ENCODE measurements at places on chromosomes 3 and 15.
A peak's percentile ranks its signal among the peaks of the same experiment; 100 is the strongest.

DNA sequence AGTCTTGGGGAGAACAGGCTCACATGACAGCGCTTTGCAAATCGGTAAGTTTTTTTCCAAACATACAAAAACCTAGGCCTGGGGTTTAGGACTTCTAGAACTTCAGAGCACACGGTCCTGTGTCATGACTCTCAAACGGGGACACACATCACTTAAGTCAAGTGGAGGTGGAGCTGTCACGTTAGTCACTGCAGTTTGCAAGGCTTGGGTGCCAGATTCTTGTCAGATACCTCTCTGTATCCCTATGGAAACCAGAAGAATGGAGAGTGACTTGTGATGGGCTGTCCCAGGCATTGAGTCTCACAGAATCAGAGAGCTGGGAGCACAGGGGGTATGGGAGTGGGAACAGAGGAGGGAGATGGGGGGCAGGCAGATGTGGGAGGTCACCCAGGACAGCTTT is 64.8 kb downstream of the DUT start:
- DNase-seq: no peak

- DNase-seq: no peak
Measured at GRCh38 chr3:190038050-190038933, 82.4 kb downstream of the P3H2 start.

DNA sequence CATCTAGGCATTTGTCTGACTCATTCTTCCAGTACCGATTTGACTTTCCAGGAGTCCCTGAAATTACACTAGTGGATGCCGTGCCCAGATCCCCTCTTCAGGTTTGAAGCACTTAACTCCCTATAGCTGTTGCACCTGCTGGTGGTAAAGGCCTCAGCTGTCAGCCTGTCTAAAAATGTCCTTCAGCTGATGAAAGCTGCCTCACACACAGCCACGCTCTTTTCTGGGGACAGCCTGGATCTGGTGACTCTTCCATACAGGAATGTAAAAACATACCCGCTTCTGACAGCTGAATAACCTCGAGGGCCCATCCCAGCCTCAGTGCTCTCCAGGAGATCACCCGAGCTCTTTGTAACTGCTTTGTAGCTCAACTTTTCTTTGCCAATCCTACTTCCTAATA is 534.1 kb upstream of the GRM7 start:
- no peak for DNase-seq

GRCh38 chr15:56774356-56774755 is 41.0 kb upstream of the ZNF280D start:
- DNase-seq: no peak

DNA sequence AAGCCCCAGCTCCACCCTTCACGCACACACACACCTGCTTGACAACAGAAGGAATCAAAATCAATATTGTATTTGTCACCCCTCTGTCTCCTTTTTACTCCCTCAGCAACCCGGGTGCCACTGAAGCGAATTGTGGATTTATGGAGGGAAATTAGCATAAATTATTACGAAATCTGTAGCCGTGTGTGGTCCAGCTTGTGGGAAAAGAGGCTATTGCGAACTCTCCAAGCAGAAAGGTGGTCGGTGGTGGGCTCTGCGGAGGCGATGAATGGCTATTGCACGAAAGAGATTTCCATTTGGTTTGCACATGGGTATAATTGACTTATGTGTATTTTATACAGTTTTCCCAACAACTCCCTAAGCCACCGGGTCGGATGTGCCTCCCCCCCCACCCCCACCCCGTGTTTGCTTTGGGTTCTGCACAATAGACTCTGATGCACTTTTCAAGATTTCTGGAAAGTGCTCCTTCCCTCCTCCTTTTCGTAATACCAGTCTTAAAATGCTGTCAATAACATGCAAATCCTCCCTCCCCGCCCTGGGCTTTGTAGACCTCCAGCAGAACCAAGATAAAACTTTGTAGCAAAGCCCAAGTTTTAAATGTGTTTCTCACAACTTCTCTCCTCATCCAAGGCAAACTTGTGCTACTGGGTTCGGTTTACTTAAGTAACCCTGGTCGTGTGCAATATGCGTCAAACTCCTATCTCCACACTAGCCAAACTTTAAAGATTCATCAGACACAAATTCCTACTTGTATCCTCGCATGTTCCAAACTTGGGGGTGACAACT is 3.1 kb upstream of the FOXB1 start:
- no peak for DNase-seq

DNA sequence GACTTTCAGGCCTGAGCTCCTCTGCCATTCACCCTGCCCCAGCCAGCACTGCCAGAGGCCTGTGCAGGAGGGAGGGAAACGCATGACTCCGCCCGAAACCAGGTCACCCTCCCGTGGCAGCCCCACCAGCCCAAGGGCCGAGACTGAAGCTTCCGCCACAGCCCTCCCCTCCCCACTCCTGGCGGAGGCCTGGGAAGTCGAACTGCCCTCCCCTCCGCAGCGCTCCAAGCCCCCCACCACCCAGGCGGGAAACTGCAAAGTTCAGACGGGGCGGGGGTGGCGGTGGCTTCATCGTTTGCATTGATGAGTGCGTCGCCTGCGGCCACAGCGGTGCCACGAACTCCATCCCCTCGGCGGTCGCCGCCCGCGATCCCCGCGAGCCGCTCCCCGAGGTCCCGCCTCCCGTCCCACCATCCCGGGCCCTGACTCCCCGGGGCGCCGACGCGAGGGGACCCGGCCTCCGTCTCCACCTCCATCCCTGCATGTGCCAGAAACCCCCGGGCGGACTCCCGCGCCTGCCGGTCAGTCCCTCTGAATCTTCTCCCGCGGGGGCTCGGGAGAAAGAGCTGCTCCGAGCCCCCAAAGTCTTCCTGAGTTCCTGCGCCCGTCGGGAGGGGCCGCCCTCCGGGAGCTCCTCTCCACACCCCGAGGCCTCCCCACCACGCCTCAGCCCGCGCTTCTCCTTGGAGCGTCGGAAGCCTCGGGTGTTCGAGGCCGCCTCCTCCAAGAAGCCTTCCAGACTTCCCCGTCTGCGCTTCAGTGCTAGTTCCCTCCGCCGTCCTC is 698 bp downstream of the MELTF start:
- no peak for DNase-seq

DNA sequence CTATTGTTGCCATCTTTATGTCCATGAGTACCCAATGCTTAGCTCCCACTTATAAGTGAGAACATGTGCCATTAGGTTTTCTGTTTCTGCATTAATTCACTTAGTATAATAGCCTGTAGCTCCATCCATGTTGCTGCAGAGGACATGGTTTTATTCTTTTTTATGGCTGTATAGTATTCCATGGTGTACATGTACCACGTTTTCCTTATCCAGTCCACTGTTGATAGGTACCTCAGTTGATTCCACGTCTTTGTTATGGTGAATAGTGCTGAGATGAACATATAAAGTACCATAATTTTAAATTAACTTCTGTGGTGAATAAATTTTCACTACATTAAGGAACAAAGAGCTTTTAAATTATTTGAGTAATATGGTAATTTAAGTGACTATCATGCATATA is 150.4 kb upstream of the BFSP2 start:
- no peak for DNase-seq

GRCh38 chr3:14482271-14482721 is 57.8 kb downstream of the GRIP2 start:
- DNase-seq: no peak

DNA sequence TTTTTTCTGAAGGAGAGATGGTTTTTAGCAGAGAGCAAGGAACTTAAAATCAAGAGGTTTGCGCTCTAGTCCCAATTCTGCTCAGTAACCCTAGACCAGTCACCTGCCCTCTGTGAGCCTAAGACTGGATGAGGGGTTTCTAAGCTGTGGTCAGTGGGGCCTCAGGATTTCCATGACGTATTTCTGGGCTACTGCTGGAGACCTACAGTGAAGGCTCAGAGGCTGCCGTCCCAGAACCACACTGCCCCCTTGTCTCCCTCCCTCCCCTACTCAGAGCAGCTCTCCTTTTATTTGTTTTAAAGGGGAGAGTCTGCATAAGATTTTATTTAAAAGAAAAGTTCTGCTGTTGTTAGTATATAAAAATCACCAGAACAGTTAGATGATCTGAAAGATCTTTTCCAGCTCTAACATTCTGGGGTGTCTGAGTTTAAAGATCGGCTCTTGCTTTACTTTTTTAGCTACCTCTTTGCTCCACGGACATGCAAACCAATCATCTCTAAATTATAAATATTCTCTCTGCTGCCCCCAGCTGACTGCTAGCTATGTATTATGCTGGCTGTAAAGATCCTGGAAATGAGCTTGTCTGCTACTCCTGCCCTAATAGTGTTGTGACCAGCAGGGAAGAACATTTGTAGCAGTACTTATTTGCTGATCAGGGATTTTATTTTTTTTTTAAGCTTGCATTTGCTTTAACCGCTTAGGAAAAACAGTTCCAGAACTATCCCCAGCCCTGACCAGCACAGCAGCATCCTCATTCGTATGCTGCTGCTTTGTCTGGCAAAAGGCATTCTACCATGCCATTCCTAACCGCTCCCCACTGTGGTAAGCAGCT is 28.6 kb upstream of the NDUFB4 start:
- DNase-seq: peak; percentile 41

GRCh38 chr3:127063916-127064315 is 81.0 kb downstream of the PLXNA1 start:
- no peak for DNase-seq

DNA sequence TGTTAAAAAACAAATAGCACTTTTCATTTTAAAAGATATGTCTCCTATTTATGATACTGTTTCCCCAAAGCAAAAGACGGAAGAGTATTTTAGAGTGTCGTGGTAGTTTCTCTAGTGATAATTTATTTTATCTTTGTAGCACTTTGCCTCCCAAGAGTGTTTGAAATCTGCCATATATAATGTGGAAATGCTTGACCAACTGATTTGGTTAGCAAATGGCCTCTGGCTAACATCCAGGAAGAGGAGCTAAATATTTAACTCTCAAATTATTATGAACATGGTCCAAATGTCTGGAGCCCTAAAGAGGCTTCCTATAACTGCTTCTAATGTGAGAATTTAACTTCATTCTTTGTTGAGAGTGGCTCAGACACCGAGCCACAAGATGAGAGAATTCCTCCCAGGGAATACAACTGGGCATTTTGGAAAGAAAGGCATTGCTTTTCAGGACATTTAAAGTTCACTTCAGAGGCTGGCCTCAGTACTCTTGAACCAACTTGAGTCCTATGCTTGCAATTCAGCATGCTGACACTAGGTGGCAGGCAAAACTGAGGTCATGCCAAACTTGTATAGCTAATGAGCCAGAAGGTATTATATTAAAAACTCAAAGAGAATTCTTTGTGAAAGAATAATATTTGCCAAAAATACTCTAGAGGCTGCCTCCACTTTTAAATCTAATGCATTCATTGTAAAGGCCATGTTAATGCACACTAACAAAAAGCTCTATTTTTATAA is 104.5 kb downstream of the RARB start:
- no peak for DNase-seq

DNA sequence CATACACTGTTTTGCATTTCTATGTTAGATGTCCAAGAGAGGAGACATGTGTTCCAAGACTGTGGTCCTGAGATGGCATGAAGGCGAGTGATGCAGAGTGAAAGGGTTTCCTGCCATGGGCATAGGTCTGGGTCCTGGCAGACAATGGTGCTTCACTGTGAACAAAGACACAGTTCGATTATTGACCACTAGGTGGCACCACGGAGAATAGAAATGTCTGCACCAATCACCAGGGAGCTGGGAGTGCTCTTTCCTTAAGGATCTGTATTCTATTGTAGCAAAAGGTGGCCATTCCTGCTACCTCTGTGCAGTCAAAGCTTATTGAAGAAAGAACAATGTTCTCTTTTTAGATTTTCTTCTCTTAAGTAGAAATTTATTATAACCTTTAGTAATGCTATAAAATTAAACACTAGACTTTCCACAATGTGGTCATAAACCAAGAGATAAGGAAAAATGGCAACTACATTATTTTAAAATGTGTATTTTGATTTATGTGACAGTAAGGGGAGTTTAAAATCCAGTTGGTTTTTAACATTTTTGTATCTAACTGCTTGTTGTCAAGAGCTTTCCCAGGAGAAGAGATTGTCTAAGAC is 88.7 kb downstream of the GABRG3 start:
- DNase-seq: peak; percentile 33
